ENCODE measurements at places on chromosomes 13 and 19. TPM values are rescaled to one million over a fixed set of nuclear protein-coding genes. Genes with fewer than 3 reads are reported as not detected.

COX7A1 gene
- total RNA-seq = not detected

KLK7 gene
- total RNA-seq = 0.36 TPM

MBD3L2 gene
- total RNA-seq = not detected

HRC gene
- total RNA-seq = 3.2 TPM

SHISA2 gene
- 10.0 TPM for total RNA-seq

FAM216B gene
- total RNA-seq = not detected

RNF113B gene
- total RNA-seq = not detected

ZNF780A gene
- total RNA-seq = 21.2 TPM

CFD gene
- total RNA-seq = 11.3 TPM

LILRA5 gene
- not detected for total RNA-seq

SLC7A10 gene
- not detected for total RNA-seq

CCDC70 gene
- not detected for total RNA-seq

INAFM1 gene
- 8.2 TPM for total RNA-seq

PSG11 gene
- not detected for total RNA-seq

CEACAM4 gene
- not detected for total RNA-seq

GRIK5 gene
- 5.8 TPM for total RNA-seq

ZNF865 gene
- total RNA-seq = 16.2 TPM

ZNF610 gene
- total RNA-seq = 18.0 TPM

PEG3 gene
- total RNA-seq = not detected

SERP2 gene
- total RNA-seq = 3.6 TPM

TSSK6 gene
- total RNA-seq = 2.3 TPM

LATS2 gene
- total RNA-seq = 14.6 TPM

SYNE4 gene
- total RNA-seq = 8.7 TPM

CPB2 gene
- total RNA-seq = 0.19 TPM

LILRA6 gene
- total RNA-seq = not detected

KASH5 gene
- not detected for total RNA-seq

ZNF112 gene
- 9.8 TPM for total RNA-seq

TICAM1 gene
- total RNA-seq = 8.3 TPM

KLK5 gene
- total RNA-seq = not detected

ALKBH6 gene
- 17.8 TPM for total RNA-seq

KIR2DL4 gene
- total RNA-seq = not detected

OR7D2 gene
- 1.3 TPM for total RNA-seq

EBPL gene
- 32.2 TPM for total RNA-seq

ZNF677 gene
- total RNA-seq = 47.9 TPM

PRTN3 gene
- total RNA-seq = not detected

SGCG gene
- 15.1 TPM for total RNA-seq

KIR2DL3 gene
- total RNA-seq = not detected
